ENCODE measurements at places on chromosomes 3 and 15.

DNA sequence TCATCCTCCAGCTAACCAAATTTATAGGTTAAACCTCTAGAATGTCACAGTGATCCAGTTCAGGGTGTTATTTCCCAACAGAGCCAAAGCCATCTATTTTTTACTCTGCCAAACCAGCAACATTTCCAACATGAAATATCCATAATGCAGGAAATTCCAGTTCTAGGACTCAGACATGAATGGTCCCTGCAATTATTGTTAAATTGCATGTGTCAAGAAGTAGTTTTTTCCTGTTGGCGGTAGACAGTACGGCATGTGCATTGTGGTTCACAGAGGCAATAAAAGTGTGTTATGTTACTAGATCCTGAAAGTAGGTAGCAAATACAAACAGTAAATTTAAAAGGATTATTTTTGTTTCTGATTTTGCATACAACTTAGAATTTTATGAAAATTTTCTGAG lies 215.7 kb upstream of the THBS1 start:
- no peak for DNase-seq

DNA sequence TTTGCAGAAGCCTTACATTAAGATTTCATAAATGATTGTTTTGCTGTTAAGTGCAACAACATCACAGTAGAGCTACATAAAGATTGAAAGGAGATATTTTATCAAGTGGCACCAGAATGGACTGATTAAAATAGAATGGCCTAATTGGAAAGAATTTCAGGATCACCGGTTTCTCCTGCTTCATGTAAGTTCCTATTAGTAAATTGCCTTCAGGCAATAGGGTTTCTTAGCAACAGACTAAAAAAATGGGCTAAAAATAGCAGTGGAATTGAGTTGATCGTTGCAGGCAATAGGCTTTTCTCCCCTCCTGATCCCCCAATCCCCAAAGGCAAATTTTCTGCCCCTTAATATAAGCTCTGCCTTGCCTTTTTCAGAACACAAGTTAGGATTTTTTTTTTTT lies 917 bp downstream of the LNP1 start:
- peak; percentile 6 for DNase-seq

DNA sequence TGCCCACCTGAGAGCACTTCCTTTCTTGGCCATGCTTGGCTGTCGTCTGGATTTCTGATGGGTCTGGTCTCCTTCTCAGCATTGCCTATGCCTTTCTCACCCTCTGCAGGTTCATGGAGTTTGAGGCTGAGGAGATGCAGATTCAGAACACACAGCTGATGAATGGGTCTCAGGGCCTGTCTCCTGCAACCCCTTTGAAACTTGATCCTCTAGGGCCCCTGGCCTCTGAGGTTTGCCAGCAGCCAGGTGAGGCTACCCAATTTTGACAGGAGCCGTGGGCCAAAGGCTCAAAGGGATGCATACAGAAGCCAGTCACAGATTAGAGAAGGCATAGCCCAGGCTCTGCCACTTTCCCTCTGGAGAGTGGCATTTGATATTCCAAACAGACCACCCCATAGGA lies 10.5 kb downstream of the NUTM1 start:
- DNase-seq = no peak

GRCh38 chr15:25690673-25691543 lies 172.2 kb downstream of the ATP10A start:
- no peak for DNase-seq

DNA sequence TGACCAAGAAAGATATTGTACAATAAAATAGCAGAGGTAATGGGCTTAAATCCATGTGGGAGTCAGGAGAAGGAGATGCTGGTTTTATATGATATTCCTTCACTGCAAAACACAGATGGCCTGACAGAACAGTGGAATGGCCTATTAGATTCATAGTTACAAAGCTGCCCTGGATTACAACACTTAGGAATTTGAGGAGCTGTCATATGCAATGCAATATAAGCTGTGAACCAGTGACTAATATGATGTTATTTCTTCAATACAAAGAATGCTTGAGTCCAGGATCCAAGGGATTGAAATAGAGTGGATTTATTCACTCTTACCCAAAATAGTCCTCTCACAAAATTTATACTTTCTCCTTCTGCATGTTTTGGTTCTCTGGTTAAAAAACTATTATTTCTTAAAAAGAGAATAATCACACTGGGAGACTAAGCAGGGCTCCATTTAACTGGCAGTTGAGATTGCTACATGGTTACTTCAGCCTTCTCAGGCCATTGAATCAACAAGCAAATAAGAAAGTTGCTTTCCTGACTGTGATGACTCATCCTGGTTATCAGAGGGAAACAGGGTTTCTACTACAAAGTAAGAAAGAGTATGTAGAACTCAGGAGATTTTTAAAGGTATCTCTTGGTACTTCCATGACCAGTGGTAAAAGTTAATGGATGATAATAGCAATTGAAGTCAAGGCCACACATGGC lies 79.8 kb upstream of the ZPLD1 start:
- DNase-seq = no peak

DNA sequence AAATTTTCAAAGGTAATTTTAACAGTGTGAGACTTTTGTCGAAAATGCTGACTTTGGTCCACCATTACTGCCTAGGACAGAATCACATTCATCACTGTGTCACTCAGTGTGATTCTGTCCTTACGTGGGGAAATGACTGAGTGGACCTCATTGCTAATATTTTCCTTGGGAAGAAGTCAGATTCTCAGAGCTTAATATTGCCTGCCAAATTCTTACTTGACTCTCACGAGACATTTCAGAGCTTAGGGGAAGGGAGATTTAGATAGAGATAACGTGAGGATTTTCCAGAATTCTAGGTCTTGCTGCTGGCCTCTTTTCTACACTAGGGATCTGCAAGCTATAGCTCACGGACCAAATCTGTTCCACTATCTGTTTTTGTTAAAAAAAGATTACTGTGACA lies 270.4 kb downstream of the SUCLG2 start:
- DNase-seq = no peak

DNA sequence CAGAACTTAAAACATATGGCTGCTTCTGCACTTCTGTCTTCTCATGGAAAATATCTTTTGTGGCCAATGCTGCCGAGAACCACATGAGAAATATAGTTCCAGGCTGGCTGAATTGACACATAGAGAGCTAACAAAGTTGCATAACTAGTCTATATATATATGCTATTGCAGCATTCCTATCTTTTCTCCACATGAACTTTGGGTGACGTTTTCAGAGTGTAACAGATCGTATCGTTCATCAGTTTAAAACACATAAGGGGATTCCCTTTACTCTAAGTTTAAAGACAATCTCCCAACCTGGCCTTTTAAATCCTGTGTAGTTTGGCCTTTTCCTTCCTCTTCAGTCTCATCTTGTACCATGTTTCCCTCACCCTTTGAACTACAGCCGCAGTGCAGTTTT lies 394.2 kb upstream of the CBLB start:
- DNase-seq = no peak

DNA sequence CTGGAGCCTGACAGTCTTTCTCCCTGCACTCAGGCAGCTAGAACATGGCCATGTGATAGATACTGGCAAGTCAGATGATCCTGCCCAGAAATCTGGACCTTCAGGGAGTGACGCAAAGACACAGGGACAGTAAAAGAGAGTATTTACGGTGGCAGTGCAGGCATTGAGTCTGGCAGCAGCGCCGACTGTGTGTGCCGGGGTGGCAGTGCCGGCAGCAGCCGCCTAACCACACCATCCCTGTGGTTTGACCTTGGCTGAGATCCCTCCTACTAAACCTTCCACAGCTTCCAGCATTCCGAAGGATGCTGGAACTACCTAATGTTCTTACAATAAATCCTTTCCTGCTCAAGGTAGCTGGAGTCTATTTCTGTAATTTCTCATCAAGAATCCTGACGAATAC lies 4.6 kb upstream of the TSPAN3 start:
- no peak for DNase-seq

DNA sequence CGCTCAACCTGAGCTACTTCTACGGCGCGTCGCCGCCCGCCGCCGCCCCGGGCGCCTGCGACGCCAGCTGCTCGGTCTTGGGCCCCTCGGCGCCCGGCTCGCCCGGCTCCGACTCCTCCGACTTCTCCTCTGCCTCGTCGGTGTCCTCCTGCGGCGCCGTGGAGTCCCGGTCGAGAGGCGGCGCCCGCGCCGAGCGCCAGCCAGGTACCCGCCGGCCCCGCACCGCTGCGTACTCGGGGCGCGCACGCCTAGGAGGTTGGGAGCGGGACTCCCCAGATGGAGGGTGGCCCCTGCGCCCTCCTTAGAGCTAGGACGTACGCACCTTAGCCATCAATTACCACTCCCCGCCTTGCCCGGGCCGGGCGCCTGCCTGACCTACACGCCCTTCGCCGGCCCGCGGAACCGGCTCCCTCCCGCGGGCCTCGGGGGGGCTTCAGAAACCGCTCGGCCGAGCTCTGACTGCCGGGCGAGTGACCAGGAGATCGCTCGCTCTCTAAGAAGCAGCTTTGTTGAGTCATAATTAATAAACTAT lies 466 bp downstream of the NFKBIZ start:
- peak; percentile 59 for DNase-seq

GRCh38 chr3:159882790-159883779 lies 105.5 kb upstream of the IL12A start:
- no peak for DNase-seq

- DNase-seq = no peak
Observed at GRCh38 chr15:77500989-77501388, 80.3 kb downstream of the HMG20A start.

DNA sequence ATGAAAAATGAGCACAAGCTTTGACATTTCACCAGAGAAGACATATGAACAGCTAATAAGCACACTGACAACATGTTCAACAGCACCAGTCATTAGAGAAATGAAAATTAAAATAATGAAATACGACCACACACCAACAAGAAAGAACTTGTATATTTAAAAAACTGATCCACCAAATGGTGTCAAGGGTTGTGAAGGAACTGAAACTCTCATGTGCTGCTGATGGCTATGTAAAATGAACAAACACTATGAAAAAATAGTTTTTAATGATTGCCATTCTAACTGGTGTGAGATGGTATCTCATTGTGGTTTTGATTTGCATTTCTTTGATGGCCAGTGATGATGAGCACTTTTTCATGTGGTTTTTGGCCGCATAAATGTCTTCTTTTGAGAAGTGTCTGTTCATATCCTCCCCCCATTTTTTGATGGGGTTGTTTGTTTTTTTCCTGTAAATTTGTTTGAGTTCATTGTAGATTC lies 193.8 kb downstream of the SCAPER start:
- peak; percentile 78 for DNase-seq

DNA sequence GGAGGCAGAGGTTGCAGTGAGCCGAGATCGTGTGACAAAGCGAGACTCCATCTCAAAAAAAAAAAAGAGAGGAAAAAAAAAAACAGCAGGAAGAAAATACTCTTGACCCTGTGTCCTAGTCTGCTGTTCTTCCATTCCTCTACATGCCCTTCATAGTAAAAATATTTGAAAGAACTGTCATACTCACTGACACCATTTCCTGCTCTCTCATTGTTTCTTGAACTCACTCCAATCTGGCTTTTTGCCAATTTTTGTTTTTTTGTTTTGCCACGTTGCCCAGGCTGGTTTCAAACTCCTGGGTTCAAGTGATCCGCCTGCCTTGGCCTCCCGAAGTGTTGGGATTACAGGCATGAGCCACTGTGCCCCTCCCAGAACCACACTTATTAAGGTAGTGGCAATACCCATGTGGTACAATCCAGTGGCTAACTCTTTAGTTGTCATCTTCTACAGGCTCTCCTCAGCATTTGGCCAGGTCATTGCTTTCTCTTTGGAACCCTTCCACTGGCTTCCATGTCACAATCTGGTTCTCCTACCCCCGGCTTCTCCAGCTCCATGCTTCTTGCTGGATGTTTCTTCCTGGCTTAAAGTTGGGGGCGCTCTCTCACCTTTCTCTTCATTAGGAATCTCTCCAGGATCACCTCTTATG lies 238.2 kb upstream of the C2CD4B start:
- DNase-seq = no peak

- DNase-seq = no peak
Observed at GRCh38 chr3:146106986-146107385, 54.0 kb downstream of the PLOD2 start.

- DNase-seq = no peak
Observed at GRCh38 chr3:55158345-55158744, 230.5 kb upstream of the LRTM1 start.

DNA sequence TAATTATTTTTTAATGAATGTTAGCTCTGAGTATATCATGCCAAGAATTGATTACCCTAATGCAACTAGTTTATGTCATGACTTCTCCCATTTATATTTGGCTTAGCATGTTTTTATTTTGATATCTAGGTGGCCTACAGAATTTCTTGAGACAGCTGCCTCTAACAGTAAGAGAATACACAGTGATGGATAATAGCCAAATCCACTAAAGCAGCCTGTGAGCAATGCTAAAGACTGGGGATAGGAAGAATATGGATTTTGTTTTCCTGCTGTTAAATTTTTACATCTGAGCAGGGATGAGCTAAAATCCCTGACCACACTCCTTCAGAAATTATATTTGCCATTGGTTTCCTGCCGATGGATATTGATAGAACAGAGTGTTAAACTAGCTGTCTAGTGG lies 149.3 kb upstream of the TGFBR2 start:
- DNase-seq = no peak

GRCh38 chr15:62607643-62608042 lies 434.9 kb upstream of the TPM1 start:
- no peak for DNase-seq

- DNase-seq = peak; percentile 50
Observed at GRCh38 chr3:179410999-179411398, 40.3 kb downstream of the GNB4 start.

- DNase-seq = no peak
Observed at GRCh38 chr3:112619295-112619694, 21.6 kb downstream of the CCDC80 start.

DNA sequence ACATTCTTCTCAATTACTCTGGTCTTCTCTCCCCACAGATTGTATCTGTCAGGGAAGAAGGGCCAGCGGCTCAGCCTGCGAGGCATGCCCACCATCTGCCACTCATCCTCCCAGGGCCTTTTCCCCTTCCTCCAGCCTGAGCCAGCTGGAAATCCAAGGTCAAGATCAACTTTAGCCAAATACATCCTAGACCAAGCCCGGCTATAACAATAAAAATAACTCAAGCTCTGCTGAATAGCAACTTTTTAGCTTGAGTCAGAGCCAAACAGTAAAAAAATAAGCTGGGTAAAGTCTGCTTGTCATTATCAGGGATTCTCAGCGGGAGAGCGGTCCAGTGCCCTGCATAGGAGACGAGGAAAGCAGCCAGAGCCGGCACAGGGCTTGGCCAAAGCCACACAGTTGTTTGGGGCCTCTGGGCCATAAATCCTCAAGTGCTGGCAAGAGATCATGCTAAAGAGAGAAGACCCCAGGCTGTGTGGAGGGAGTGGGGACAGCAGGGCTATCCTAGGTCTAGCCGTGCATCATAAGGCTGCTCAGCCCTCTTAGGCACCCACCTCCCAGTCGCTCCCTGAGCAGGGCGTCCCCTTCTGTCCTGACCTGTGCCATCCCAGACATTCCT lies 76.2 kb upstream of the HERC1 start:
- DNase-seq = no peak
